ENCODE measurements at places on chromosomes 2 and 18.

- DNase-seq: no peak
Measured at GRCh38 chr2:214587442-214587841, 176.6 kb downstream of the VWC2L start.

DNA sequence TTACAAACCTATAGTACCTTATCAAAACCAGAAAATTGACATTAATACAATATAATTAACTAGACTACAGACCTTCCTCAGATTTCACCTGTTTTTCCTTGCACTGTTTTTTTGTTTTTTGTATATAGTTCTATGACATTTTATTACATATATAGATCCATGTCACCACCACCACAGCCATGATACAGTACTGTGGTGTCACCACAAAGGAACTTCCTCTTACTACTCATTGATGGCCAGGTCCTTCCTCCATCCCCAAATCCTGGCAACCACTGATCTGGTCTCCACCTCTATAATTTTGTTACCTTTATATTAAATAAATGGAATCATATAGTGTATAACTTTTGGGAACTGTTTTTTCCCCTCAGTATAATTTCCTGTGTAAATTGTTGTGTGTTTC, 19.4 kb upstream of the ATP6V1B1 start:
- DNase-seq: no peak

GRCh38 chr2:99659874-99660273, 170.1 kb upstream of the REV1 start:
- no peak for DNase-seq

DNA sequence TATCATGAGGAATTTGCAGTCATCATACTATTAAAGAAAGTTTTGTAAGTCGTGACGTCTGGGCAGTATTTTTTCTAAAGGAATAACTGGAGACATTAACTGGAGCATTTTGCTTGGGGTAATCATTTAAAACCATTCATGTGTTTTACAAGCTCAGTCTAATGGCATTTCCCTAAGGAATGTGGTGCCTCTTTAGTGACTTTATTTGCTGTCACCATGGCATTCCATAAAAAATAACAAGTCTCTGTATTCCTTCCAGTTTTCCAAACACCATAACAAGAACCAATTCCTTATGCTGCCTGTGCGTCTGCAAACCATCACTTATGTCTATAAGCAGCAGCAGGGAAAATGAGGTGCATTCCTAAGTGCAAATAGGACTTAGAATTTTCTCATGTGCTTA, 82.8 kb downstream of the EPB41L3 start:
- DNase-seq: no peak

- DNase-seq: no peak
Measured at GRCh38 chr18:76988827-76989646, 143.5 kb downstream of the MBP start.

DNA sequence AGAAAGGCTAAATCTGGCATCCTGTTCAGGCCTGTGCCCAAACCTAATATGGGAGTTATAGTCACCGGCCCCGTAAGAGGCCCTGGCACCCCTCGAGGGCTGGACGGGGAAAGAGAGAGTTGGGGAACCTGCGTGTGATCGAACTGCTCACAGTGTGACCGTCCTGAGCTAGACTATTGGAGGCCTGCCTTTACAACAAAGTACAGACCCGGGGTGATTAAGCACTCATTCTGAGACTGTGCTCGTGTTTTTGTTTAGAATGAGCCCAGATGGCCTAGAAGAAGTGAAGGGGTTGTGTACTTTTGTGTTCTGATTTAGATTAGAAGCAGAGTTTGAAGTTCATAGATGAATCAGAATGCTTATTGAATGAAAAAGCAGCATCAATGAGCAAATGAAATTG, 115.3 kb downstream of the ACOXL start:
- DNase-seq: no peak

- no peak for DNase-seq
Measured at GRCh38 chr2:105870062-105870461, 125.3 kb downstream of the NCK2 start.

GRCh38 chr2:145799595-145800108, 1279.7 kb upstream of the ZEB2 start:
- DNase-seq: no peak

DNA sequence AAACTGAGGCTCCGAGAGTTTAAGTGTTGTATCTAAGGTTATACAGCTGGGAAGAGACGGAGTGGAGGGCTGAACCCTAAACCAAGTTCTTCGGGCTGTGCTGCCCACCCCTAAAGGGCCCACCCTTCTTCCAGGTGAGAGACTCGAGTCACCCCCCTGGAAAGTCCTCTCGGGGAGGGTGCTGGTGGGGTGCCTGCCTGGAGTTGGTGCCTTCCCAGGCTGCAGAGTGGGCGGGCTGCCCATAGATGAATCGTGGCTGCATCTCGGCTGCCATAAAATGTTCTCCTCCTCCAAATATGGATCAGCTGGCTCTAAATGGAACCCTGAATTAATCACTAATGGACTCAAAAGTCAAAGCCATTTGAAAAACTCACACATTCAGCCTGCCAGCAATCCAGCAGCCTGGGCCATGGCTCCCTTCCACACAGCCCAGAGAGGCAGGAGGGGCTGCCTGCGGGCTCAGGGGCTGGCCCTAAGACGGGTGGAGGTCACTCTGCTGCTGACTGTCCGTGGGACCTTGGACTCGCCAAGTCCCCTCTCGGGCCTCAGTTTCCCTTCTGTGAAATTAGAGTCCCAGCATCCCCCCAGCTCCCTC, 7.7 kb downstream of the CIB4 start:
- DNase-seq: no peak

- no peak for DNase-seq
Measured at GRCh38 chr18:5918205-5918858, 23.0 kb upstream of the TMEM200C start.

DNA sequence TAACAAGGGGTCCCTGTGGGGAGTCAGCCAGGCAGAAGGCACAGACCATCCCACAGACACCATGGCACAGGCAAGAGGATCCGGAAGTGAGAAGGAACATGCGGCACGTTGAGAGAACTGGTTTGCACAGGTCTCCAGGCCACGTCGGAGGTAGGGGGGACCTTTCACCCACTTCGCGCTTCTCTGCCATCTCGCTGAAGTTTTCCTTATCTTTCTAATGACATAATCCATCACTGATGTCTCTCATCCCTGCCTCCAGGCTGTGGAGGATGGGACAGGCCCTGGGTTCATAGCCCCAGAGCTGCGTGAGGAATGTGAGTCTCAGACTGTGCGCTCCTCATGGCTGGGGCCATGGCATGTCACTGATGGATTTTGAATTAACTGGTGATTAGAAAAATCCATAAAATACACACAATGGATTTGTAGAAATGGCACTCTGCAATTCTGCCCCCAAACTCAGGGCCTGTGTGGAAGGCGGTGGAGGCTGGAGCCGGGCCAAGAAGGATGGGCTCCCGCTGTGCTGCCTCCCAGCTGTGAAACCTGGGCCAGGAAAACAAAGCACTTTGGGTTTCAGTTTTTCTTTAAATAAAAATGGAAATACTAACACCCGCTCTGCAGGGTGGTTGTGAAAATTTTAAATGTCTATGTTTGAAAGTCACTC, 113.3 kb upstream of the ALKAL2 start:
- no peak for DNase-seq

DNA sequence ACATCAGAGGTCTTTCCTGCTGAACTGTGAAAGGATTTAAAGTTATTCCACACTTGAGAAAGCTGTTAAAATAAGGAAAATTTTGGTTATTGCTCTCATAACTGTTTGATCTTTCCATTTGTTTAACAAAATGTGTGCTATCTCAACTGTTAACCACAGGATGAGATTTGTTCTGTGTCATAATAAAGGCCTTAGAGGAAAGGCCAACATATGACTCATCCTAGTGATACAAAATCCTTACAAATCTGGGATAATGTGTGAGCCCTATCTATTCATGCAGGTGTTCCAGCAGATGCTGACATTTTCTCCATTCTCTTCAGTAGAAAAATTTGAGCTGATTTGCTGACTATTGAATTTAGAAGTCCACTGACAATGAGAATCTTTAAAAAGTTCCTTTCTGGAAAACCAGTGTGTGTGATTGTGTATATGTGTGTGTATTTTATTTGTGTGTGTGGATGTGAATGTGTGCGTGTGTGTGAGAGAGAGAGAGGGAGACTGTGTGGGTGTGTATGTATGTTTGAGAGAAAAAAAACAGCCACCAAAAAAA, 1111.9 kb upstream of the GYPC start:
- DNase-seq: no peak

DNA sequence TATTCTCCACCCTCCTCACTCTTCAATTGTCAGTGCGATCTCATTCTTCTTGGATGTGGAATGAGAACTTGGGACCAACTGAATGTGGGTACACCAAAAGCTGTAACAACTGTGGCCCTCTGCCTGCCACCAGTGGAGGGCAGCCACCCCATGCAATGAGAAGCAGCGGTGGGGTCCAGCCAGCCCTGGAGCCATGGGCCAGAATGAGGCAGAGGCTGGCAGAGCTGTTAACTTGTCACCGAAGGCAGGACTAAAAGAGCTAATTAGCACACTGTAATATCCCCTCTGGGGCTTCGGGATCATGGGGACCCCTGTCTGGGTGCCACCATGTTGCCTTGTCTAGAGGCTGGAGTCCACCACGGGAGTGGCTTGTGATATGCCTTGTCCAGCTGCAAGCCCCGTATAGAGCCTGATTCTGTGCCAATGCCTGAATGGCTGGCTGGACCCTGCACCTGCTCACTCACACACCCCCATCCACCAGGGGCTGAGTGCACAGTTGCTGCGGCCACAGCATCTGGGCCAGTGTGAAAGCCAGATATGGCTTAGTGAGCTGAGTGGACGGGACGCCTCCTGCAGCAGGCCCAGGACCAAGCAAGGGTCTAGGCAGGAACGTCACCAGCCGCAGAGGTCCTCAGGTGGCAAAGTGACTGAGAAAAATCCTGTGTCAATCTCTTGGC, 680.5 kb downstream of the DSC3 start:
- DNase-seq: no peak

GRCh38 chr2:3728104-3729054, 25.0 kb downstream of the DCDC2C start:
- DNase-seq: no peak

DNA sequence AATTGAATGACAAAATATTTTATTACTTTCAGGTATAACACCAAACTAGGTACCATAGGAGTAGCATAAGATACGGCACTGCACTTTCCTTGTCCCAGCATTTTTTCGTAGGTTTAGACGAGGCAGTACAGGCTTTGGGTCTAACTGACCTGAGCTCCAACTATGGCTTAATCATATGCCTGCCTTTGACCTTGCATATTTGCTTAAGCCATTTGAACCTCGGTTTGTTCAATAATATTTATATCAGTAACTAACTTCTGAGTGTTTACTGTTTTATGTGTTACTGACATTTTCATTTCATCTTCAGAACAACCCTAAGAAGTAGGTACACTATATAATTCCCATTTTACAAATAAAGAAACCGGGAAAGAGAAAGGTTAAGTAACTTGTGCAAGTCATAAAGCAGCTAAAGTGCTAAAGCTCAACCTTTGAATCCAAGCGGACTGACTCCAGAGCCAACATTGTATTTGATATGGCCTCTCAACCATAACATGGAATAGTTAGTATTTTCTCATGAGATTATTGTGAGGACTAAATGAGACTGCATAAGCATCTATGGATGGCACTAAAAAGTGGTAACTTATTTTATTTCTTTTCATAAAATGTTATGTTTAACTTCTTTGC, 104.0 kb downstream of the R3HDM1 start:
- DNase-seq: no peak

DNA sequence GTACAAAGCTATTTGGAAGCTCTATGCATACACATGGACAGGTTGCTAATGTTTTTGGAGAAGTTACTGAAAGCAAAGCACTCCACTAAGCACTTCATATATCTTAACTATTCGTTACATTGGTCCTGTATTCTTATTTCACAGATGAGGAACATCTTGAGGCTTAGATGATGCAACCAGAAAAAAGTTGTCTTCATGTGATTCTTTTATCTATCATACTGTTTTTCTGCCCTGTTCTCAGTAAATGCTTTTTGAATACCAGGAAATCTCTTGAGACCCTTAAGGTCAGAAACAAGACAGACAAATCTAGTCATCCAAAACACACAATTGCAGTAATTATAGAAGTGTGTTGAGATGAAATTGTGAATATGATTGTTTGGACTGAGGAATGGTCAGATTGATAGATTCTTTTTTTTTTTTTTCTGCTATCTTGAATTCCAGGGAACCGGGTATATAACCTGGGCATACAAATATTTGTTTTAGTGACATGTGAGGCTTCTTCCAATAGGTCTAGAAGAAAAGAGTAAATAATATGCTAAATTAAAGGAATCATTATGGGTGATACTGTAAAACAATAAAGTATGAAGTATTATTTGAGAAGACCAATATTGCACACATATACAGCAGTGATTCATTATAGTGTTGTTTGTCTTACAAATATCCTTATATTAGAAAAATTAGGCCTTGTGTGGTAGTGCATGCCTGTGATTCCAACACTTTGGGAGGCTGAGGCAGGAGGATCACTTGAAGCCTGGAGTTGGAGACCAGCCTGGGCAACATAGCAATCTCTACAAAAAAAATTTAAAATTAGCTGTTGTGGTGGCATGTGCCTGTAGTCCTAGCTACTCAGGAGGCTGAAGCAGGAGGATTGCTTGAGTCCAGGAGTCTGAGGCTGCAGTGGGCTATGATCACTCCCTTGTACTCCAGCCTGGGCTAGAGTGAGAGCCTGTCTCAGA, 33.7 kb downstream of the EHBP1 start:
- DNase-seq: no peak

DNA sequence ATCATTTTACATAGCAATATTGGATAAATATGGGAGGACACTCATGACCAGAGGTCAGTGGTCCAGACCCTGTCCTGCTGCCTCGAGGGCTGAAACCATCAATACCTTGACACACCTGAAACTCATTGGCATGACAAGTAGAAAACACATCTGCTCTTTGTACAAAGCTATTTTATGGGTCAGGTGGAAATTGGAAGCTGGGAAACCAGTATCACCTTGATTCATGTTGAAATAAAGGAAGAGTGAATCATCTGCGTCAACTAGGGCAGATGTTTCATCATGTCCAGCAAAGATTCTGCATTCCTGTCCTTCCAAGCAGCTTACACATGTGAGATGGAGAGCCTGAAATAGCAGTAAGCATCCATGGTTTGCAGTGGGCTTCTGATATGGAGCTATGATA, 80.0 kb upstream of the ERBB4 start:
- no peak for DNase-seq

DNA sequence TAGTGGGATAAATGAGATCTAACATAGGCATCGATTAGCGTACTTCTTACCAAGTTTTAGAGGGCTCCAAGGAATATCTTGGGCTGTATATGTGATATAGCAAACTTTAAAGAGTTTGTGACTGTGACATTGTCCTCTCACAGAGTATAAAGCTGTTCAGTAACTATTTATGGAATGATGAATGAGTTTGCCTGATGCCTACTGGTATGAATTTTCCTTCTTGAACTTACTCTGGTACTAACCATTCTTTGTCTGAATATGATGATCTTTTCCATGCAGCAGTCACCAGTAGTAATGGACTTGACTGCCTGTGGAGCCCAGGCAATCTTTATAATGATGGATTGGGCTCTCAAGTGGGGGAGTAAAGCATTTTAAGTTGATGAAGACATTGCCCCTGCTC, 120.5 kb downstream of the PARD3B start:
- DNase-seq: no peak

- no peak for DNase-seq
Measured at GRCh38 chr18:53191634-53192033, 851.6 kb downstream of the DCC start.

All from activated naive CD4-positive, alpha-beta T cell treated with anti-CD3 and anti-CD28 coated beads, Interleukin-2, amount 10 ng/mL, durations not matched to agents 7 days and 5 days (primary cell).